ENCODE measurements at places on chromosomes 2 and 18.

- no peak for DNase-seq
Measured at GRCh38 chr2:618422-618990, 58.7 kb downstream of the TMEM18 start.

GRCh38 chr2:45205985-45206384, 196.7 kb upstream of the SIX2 start:
- DNase-seq, result no peak

- no peak for DNase-seq
Measured at GRCh38 chr2:241760301-241760771, 16.3 kb upstream of the GAL3ST2 start.

DNA sequence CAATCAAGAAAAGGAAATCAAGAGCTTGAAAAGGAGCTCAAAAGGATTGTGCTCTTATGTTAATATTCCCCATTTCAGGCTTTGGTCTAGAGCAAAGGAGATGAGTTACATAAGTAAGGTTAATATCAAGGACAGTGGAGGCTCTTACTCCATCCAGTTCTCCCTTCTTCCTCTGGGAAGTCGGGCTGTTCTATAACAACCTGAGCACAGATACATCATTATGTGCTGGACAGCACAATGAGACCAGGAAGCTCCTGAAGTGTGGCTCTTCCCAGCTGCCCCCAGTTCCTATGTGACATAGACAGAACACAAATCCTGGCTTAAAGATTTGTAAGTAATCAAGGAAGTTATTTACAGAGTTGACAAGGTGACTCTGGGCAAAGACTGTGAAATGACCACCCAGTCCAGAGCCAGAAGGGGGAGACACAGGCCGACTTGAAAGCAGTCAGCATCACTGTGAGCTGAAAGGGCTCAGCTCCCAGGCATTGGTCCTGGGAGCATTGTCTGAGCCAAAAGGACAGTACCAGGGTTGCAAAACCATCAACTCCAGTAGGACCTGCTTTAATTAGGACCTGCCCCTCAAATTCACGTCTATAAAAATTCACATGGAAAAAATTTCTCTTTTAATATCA, 917.6 kb upstream of the ACVR2A start:
- DNase-seq, result no peak

DNA sequence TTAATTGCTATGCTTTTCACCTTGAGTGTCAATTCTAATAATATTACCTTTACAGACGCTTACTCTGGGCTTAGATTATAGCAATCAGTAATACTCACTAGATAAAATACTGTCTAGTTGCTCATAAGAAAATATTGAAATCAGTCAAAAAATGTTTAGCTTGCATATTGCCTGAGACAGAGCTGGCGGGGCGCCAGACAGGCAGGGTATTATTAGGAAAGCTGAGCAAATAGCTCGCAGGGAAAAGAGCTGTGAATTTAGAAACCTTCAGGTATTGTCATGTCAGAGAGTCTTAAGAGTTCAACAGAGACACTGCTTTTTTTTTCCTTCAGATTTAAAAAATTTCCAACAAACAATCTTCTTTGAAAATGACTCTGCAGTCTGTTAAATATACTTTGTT, 118.4 kb downstream of the MEIS1 start:
- no peak for DNase-seq

- no peak for DNase-seq
Measured at GRCh38 chr2:144431998-144432397, 87.9 kb downstream of the ZEB2 start.

GRCh38 chr2:137047369-137047768, 282.0 kb downstream of the THSD7B start:
- DNase-seq, result no peak

DNA sequence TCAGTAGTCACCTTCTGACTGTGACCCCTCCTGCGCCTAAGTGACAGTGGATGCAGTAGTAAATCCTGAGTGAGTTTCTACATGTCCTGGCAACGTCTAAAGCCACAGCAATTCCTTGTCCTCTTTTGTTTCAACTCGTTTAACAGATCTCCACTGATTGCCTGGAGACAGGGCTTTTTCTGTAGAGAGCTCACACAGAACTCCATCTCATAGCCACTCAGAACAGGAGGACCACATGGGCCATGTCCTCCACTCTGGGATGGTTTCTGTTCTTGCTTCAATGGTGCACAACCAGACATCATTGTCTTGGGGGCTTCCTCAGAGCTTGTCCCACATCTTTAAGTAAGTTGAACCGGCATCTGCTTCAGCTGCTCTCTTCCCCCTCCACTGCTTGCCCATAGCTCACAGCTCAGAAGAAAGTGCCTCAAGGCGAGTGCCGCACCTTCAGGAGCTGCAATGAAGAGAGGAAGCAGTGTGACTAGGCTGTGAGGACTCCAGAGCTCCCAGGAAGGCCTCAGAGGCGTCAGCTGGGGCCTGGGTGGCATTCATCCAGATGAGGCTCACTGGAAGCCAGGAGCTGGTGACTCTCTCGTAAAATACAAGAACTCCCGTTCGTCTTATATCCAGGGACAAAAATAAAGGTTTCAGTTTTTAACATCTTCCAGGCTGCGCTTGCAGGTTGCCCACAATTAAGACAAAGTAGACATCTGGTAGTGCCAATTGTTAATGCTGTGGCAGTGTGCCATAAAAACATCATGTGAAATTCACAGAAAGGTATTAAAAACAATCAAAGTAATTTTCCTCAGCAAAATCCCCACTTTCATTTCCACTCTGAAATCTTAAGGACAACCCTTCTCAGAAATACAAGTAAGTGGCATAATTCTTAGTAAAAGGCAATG, 37.3 kb downstream of the ST3GAL5 start:
- no peak for DNase-seq

- no peak for DNase-seq
Measured at GRCh38 chr2:133317178-133317577, 251.1 kb downstream of the NCKAP5 start.

DNA sequence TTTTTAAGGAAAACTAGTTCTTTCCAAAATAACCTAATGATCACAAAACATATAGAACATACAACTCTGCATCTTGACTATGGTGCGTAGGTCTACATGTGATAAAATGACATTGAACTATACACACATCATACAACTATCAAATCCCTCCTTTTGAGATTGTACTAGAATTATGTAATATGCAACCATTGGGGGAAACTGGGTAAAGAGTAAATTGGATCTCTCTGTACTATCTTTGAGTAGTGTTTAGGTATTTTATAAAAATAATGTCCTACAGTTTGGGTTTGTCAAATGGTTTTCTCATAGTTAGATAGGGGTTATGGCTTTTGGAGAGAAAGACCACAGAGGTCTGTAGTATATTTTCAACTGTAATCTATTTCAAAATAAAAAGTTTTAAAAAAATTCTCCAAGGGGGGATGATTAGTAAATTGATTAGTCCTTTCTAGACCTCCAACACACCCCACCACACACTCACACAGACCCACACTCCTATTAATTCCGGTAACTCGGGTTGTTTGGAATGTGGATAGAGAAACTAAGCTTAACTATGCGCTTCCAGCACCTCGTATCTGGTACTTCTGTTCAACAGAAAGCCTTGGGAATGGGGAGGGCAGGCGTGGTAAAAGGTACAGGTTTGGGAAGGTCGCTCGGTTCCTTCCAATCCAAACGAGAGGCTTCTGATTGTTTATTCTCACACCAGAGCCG, 695 bp upstream of the BIRC6 start:
- DNase-seq, result no peak

DNA sequence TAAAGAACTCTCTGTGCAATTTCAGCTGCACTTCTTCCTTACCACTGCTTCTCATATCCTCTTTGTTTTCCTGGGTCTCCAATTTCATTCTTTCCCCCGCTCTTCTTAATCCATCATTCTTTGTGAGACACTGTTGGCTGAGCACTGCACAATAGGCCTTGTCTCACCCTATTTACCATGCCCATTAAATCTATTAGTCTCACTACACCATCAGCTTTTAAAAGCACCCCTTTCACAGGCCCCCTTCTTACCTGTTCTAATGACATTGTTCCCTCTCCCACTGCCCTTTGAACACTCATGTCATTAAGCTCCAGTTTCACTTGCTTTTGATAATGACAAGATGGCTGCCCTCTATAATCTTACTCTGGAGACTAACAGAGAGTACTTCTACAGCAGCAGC, 404.1 kb upstream of the ACVR2A start:
- no peak for DNase-seq

DNA sequence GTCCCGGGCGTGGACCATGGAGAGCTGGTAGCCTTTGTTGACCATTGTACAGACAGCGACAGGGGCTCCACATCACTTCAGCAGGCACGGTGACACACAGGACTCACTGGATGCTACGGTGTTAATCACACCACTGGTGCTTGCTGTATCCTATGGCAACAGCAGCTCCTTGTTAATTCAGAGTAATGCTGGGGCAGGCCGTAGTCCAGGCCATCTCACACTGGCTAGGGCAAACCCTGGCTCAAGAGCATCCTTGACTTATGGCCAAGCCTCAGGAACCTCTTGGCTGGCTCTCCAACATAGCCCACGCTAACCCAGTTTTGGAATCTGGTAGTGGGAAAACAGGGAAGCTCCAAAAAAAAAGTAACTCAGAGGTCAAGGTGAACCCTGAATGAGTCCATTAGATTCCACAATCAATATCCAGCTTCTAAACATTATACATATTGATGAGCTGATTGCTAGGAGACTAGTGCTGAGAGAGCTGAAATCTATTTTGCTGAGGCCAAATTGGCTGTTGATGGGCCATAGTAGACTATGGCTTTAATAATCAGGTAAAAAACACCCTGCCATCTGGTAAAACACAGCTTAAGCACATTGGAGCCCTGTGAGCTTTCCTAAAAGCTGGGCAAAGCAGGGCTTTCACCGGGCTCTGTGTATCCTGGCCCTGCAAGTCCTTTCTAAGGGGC, 253.6 kb downstream of the PRKCE start:
- no peak for DNase-seq

DNA sequence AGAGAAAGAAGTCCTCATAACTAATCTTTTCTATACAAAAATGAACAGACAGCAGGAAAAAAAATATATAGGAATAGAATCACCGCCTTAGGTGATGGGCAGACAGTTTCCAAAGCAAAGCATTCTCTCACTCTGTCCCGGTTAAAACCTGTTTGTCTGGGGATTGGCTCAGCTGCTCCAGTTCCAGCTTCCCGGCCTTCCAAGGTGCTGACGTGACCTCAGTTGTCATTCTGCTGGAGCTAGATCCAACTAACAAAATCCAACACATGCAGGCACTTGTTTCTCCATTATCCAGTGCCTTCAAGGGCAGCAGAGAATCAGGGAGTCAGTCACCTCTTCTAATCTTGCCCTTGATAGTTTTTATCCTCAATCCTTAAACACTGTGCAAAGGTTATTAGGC, 52.8 kb downstream of the IKZF2 start:
- DNase-seq, result no peak

- DNase-seq, result no peak
Measured at GRCh38 chr2:195818106-195818505, 161.1 kb downstream of the SLC39A10 start.

DNA sequence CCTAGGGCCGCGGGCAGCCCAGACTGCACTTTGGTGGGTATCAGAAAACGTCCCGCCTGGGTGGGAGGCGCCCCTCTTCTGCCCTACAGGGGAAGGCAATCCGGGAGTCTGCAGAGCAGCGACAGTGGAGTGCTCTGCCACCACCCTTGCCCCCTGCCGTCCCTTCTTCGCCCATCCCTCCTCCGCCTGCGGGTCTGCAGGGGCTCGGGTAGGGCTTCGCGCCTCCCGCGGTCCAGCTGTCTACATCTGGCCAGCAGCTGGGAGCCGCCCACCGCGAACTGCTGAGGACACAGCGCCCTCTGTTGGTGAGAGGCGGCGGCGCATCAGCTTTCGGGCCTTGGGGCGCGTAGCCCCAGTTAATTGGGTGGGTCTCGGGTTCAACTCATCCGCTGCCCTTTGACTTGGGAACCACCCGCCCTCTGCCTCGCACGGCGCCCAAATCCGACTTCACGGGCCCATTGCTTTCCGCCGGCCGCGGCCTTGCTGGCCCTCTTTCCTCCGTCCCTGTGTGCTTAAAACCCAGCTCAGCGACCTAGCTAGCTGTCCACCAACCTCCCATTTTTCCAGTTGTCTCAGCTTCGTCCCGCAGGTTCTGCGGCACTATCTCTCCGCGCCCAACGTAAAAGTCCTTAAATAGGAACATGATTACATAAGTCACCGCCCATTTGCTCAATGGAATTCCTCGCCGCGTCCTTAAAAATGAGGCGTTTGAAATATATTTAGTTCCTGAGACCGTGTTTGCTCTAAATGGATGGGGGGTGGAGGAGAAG, 17.6 kb downstream of the WNT10A start:
- peak; percentile 89 for DNase-seq

- no peak for DNase-seq
Measured at GRCh38 chr18:50401295-50401694, 26.4 kb downstream of the SKA1 start.

DNA sequence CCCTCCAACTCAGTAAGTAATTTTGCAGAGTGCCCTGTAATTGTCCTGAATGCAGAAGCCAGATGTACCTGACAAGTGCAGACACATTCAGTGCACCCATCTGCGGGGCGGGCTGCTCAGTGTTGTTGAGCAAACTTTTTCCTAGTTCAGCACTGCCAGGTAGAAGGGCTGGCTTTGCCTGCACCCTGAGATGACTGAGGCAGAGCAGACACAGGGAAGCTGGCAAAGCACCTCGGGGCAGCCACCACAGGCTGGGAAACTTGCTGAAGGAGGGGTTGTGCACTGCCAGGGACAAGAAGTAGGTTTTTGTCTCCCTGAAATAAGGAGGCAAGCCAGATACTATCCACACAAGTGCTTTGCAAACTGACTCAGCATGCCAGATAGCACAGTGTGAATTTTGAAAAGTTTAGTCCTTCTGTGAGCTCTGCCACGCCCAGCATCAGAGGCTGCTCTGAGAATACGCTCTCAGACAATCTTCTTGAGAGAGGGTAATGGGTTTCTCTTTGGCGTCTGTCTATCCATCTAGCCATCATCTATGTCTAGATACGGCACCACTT, 62.3 kb downstream of the SOWAHC start:
- DNase-seq, result no peak

GRCh38 chr2:147049957-147050356, 794.9 kb upstream of the ACVR2A start:
- DNase-seq, result no peak

DNA sequence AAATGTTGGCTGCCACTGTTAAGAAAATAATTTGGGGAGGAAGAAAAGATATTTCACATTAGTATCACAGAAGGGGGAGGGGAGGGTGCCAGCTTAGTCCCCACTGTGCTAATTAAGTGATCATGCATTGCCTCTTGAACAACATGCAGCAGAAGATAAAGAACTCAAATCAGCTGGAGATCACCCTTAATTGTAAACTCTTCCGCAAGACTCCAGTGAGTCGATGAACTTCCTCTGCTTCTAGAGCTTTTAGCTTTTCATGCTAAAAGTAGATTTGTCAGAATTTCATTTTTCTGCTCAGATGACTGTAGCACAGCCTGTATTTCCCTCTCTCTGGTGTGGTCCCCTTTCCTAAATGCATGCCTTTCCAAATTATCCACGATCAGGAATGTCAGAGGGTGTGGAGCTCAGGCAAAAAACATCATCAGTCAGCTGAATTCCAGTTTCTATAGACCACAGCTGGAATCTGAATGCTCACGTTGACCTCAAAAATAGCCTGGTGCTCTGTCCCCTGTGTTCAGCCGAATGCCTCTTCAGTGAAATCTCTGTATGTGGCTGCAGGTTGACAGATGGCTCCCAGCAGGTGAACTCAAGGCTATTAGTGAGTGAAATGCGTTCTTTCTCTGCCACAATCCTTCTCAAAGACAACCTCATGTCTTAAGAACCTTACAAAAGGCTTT, 156.8 kb upstream of the UNC80 start:
- DNase-seq, result no peak
